Tibial nerve (tissue), 4 donors: ENCODE measurements at places on chromosomes 2 and 18. TPM values are rescaled to one million over a fixed set of nuclear protein-coding genes. Genes with fewer than 3 reads are reported as not detected.

Gene YES1
- 73.0 TPM for total RNA-seq

DNA sequence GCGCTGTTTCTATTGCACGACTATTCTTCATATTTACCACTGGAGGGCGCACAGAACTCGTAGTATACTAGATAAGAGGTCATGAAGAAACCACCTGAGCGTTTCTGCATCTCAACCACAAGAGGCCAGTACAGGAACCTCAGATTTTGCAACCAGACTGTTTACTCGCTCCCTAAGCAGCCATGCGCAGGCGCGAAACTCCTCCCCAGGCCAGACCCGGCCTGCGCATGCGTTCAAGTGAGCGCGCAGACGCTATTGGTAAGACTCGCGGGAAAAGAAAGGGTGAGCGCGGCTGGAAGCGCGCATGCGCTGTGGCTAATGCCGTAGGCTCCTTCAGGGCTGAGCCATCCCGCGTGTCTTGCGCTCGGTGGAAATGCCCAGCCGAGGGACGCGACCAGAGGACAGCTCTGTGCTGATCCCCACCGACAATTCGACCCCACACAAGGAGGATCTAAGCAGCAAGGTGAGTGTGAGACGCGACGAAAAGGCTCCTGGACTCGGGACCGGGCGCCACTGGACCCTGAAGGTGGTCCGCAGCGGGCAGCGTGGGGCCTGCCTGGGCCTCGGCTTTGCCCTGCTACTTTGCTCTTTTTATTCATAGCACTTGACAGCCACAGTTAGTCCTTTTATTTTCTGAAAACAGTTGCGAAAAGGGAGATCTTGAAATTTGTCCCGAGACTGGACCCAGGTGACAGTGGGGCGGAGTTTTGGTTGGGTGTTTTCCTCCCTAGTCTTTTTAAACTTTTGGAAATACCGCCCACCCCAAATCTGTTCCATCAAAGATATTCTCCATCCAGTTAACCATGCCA, at the start of gene ASNSD1:
TSS of gene ASNSD1 (plus strand) at position 312 of the 809 bp plus-strand sequence. CDS start 4,674 bp downstream, outside the sequence.
- peak; percentile 97 for DNase-seq

GRCh38 chr2:19895535-19895934, 6.2 kb downstream of the TTC32 start:
- DNase-seq: no peak

- no peak for DNase-seq
Observed at GRCh38 chr18:9772847-9773677, 65.0 kb downstream of the RAB31 start.

DNA sequence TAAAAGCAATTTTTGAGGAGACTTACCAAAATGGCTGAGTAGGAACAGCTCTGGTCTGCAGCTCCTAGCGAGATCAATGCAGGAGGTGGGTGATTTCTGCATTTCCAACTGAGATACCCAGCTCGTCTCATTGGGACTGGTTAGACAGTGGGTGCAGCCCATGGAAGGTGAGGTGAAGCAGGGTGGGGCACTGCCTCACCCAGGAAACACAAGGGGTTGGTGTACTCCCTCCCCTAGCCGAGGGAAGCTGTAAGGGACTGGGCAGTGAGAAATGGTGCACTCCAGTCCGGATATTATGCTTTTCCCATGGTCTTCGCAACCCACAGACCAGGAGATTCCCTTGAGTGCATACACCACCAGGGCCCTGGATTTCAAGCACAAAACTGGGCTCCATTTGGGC, 419.0 kb downstream of the NUP35 start:
- DNase-seq: no peak

DNA sequence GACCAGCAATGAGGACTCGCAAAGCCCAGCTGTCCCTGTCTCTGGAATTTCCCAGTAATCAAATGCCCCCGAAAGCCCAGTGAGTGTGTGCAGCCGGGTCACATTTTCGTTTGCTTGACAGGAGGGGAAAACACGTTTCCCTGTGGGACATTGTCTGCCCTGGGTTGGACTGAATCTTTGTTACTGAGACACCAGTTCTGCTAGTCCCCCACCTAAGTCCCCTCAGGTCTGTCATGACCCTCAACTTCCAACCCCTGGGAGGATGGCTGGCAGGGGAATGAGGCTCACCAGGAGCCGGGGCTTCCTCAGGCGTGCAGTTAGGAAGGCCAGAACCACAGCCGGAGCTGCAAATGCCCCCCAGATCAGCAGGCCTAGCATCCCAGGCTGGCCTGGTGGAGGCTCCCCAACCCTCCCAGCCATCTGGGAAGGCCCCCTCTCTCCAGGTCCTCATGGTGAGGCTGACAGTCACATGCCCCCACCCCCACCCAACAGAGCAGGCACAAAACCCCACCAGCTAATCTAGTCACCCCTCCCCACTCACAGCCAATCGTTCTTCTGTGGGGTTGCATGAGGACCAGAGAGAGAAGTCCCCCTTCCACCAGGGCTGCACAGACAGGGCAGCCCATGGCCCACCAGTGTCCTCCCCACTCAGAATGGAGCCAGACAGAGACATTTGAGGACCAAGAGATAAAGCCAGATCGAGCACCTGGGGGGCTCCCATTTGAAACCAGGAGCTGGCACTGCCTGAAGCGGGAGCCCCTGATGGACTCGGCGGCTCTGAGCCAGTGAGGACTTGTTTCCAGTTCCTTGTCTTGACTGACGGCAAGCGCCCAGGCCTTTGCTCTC, 33.6 kb downstream of the CYP26B1 start:
- DNase-seq: no peak

DNA sequence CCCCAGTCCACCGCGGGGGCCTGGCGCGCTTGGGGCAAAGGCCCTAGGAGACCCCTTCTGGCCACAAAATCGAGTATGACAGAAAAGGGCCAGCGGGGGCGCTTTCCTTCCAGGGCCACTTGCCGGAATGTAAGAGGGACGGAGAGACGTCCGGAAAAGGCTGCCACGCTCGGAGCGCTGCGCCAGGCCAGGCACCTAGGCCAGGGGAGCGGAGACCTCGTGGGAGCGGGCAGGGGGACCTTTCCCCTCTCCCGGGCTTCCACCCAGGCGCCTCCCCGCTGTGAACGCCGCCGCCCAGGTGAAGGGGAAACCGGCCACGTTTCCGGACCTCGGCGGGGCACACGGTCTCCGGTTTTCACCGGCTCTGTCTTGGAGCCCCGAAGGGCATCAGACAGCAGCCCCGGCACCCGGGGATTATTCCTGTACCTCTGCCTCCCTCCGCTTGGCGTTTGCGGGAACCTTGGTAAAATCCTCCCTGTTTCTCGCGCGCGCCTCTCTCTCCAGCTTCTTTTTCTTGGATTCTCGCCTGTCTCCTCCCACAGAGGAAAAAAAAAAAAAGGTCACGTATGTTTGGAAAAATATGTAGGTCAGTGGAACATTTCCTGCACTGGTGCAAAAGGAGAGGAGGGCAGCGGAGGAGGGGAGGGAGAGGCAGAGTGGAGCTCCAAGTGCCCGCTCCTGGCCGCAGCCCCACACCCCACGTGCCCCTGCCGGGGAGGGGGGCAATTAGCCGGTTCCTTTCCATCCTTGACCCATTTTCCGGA, 1.2 kb upstream of the NPAS2 start:
- peak; percentile 39 for DNase-seq

Gene AGXT
- not detected for total RNA-seq

Gene SERPINB4
- total RNA-seq: not detected
